ENCODE measurements at places on chromosomes 5 and 9. TPM values are rescaled to one million over a fixed set of nuclear protein-coding genes. Genes with fewer than 3 reads are reported as not detected.

GRCh38 chr5:10192309-10192708 lies 57.4 kb downstream of the ATPSCKMT start:
- no peak for DNase-seq

- no peak for DNase-seq
These were observed 26.5 kb downstream of the OXCT1 start for GRCh38 chr5:41843456-41844370.

- no peak for DNase-seq
These were observed 351.9 kb upstream of the POU5F2 start for GRCh38 chr5:94093300-94093699.

DNA sequence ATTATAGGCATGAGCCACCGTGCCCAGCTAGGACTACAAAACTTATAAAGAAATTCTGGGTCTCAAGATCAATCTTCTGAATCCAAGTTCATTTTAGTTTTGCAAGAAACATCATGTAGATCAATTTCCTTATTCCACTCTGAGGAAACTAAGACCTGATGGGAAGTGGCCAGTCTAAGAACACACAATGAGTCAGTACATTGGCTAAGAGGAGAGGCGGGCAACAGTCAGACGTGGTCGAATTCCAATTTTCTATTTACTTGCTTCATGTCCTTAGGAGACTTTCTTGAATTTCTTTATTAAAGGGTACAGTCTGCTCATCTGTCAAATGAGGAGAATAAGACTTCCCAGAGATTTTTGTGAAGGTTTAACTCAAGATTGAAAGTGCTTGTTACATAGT lies 432.1 kb upstream of the BRINP1 start:
- DNase-seq = no peak

- no peak for DNase-seq
These were observed 79.8 kb downstream of the ARSB start for GRCh38 chr5:78905084-78905938.

- DNase-seq = no peak
These were observed 31.3 kb downstream of the RAI14 start for GRCh38 chr5:34687269-34688011.

GRCh38 chr9:76419782-76420380 lies 25.7 kb upstream of the RFK start:
- no peak for DNase-seq

GRCh38 chr5:62486672-62487071 lies 74.1 kb downstream of the IPO11 start:
- DNase-seq = no peak

DNA sequence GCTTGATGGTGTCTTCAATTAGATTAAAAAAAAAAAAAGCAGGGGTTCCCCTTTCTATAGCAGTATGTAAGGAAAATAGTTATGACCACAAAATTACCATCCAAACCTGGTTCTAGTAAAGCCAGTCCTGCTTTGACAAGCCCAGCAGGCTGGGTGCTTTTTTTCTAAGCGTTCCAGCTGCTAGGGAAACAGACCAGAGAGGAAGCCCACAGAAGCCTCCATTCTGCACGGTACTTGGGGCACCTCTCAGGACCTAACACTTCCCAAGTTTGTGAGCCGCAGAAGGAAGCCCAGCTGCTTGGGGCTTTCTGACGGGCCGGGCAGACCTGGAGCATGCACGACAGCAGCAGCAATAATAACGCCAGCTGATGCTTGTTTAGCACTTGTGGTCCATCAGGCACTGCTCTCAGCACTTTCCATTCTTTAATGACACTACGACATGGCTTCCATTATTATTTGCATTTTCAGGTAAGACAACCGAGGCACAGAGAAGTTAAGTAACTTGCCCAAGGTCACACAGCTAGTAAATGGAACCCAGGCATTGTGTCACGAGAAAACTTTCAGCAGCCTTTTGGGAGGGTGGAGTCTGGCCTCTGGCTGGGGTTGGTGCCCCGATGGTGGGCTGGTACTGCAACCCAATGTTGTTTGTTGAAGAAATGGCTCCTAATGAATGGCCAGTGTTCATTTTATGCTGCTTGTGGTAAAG lies 15.4 kb downstream of the LMX1B start:
- no peak for DNase-seq

- DNase-seq = no peak
These were observed 169.3 kb downstream of the CCDC192 start for GRCh38 chr5:127872494-127872893.

DNA sequence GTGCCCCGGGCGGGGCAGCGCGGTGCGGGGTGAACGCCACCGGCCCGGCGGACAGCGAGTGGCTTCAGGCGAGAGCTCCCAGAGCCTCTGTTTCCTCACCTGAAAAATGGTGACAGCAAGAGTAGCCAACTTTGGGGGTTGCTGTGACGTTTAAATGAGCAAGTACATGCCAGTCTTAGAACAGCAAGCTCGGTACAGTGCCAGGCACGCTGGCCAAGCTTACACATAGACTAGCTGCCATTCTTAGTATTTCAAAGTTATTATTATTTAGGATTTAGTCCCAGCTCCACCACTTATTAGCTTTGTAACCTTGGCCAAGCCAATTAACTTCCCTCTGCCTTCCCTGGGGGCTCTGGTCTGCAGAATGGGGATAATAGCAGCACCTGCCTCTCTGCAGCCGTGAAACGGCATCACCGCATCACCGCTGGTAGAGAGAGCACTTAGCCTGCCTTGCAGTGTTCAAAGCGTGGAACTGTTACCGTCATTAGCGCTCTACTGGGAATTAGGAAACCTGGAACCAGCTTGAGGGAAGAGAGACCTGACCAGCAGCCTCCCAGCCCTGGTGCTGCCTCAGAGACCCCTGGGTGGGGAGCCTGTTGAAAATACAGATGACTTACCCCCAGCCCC lies at the start of gene C9orf50:
Gene C9orf50, minus strand, starts transcription at position 433 of the 627 bp plus-strand sequence. CDS start 527 bp downstream, outside the sequence.
- DNase-seq = no peak

DNA sequence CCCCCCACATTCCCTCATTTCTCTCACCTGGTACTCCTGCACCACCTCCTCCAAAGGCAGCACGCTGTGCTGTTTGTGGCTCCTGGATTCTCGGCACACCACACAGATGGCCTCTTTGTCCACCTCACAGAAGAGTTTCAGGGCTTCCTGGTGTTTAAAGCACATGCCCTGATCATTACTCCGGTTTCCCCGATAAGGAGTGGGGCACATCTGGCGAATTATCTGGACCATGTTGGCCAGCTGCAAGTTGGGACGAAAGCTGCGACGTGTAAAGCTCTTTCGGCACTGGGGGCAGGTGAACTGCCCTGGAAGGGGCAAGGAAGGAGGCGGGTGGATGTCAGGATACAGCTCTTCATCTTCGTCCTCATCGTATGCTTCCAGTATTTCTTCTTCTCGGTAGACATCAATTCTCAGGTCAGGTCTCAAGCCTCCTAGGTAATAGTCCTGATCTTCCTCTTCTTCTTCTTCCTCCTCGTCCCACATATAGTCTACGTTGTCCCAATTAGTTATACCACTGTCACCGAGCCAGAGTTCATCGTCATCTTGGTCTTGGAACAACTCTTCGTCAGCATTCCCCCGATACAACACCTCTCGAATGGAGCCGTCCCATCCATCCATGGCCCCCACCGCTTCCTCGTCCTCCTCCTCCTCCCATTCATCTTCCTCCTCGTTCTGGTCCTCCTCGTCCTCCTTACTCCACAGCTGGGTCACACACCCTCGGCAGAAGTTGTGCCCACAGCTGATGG lies 796 bp downstream of the TRIM52 start:
- DNase-seq = no peak

The FABP6 gene
- total RNA-seq = not detected

The CFAP157 gene
- total RNA-seq = 0.14 TPM

The SLC25A2 gene
- total RNA-seq = 0.46 TPM

The PDE8B gene
- 7.7 TPM for total RNA-seq

All from posterior vena cava (tissue), 2 donors.